ENCODE measurements at places on chromosomes 11 and 22.

DNA sequence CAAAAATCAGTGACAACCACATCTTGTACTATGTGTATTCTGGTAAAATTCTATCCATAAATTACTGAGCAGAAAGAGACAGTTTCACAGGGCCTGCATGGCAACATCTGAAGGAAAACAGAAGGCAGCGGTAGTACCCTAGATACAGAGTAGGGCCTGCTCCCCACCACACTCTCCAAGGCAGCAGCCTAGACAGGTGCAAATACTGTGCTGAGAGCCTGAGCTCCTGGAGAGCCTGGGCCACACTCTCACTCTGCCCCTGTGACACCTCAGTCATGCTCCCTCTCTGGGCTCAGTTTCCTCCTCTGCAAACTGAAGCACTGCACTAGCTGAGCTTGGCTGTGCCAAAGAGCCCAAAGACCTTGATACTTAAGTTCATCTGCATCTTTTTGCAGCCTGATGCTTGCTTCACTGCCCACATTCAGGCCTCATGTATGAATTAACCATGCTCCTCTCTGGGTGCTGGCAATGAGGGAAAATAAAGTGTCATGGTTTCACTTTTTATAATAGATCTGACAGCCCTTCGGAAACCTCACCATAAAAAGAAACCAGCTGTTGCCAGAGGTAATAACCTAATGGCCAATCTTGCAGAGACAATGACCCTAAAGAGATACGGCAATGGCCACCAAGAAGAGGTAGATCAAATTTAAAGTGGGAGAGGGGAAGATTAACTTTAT lies 104.7 kb downstream of the PLEKHA7 start:
- DNase-seq: no peak

GRCh38 chr11:765025-765801 lies 12.1 kb downstream of the GATD1 start:
- peak; percentile 57 for DNase-seq

DNA sequence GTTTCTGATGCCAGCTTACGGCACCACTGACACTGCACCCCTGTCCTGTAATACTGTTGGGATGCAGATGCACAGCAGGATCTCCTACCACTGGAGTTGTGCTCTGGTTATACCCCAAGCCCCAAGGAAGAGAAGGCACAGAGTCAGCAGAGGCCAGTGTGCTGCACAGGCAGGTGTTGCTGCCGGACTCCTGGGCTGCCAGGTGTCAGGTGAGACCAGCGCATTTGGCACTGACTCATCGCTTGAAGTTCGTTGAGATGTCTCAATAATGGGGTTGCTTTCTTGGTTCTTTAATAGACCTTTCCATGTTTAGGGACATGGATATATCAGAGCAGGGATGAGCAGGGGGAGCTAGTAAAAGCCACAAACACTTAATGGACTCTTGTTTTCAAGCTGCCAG lies 75.7 kb upstream of the TTC12 start:
- DNase-seq: no peak

DNA sequence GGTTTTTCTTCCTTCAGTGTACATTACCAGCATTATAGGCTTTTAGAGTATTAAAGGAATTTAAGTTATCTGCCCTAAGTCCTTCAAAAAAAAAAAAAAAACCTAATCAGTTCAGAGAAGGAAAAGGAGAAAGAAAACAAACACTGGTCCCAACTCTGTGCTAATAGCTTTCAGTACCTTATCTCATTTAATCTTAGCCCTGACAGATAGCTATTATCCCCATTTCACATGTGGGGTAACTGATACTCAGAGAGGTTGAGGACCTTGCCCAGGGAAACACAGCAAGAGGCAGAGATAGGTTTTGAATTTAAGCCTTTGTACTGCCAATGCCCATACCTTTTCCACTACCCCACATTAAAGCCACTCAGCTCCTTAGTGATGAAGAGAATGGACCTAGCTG lies 43.4 kb downstream of the FAT3 start:
- no peak for DNase-seq

DNA sequence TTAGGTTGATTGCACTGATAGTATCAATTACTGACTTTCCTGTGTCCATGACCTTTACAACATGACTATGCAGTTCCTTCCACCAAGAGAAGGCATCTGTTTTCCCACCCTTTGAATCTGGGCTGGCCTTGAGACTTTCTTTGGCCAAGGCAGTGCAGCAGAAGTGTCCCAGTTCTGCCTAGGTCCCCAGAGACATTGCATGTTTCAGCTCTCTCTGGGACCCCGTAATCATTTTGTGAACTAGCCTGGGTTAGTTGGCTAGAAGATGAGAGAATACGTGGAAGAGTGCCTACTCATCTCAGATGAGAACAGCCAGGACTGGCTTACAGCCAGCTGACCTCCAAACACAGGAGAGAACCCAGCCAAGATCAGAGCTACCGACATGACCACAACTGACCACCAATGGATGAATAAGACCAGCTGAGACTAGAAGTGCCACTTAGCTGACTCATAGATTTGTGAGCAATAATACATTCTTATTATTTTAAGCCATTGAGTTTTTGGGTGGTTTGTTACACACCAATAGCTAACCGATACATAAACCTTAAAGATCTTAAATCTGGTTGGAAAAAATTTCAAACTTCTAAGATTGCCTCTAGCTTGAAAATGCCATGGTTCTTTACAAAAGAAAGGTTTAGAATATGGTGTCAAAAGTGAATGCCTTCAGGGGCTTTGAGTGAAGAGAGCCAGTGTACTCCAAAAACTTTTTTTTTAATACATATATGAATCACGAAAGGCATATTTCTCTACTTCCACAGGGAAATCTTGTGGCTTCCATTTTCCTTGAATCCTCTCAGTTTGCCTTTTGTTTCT lies 145.2 kb downstream of the FBXO7 start:
- DNase-seq: peak; percentile 30

GRCh38 chr11:111423250-111423615 lies 44.2 kb upstream of the POU2AF1 start:
- DNase-seq: no peak

DNA sequence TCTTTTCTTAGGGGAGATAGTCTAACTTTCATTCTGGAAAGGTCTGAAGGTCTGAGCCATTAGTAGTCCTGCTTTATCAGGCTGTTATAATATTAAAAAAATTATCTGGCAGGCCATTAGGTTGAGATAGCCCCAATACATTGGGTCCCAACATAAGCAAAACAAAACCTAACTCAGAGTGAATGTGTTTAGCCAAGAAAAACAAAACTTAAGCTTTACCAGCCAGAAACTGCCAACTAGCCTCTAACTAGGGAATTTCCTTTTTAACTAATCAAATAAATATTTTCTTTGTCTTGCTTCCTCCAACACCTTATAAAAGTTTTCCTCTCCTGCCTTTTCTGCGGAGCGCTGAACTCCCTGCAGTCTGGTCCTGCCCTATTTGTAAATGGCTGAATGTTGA lies 1137.7 kb upstream of the CNTN5 start:
- no peak for DNase-seq

GRCh38 chr22:29306175-29306834 lies at the start of gene GAS2L1:
GAS2L1 (plus strand) TSS chr22:29306650; CDS start chr22:29308106, 1,456 bp downstream.
- peak; percentile 60 for DNase-seq

- no peak for DNase-seq
Observed at GRCh38 chr11:93744669-93745004, 3.2 kb downstream of the C11orf54 start.

GRCh38 chr11:73372375-73372993 lies 3.7 kb upstream of the RELT start:
- peak; percentile 47 for DNase-seq

DNA sequence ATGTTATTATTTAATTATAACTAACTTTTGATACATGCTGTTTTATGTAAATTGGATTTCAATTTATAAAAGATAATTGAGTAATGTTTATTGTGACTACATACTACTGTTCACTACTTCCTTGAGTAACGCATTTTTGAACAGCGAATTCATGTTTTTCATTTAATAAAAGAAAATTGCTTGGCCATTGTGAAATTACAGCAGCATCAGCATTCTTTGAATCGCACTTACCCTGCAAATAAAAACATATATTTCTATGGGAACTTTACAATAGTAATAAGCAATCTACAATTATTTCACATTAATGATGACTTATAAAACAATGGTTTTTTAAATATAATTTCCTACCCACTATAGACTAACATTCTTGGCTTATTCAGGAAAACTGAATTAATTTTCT lies 20.3 kb downstream of the OR5J2 start:
- DNase-seq: no peak

DNA sequence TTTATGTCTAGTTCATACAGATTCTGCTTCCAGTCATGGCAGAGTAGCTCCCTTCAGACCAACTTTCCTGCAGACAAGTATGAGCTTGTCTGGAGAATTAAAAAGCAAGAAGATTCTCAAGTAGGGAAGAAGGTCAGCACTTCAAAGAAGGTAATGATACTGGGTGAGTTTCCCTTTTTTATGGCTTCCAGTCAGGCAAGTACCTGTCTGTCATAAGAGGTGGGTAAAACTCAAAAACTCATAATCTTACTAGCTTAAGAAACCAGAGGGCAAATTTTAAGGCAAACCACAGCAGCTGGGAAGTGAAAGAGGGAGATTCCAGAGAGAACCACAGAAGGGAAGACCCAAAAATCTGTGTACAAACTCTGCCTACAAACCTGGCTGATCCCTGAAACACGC lies 54.2 kb downstream of the DENND5A start:
- DNase-seq: no peak

DNA sequence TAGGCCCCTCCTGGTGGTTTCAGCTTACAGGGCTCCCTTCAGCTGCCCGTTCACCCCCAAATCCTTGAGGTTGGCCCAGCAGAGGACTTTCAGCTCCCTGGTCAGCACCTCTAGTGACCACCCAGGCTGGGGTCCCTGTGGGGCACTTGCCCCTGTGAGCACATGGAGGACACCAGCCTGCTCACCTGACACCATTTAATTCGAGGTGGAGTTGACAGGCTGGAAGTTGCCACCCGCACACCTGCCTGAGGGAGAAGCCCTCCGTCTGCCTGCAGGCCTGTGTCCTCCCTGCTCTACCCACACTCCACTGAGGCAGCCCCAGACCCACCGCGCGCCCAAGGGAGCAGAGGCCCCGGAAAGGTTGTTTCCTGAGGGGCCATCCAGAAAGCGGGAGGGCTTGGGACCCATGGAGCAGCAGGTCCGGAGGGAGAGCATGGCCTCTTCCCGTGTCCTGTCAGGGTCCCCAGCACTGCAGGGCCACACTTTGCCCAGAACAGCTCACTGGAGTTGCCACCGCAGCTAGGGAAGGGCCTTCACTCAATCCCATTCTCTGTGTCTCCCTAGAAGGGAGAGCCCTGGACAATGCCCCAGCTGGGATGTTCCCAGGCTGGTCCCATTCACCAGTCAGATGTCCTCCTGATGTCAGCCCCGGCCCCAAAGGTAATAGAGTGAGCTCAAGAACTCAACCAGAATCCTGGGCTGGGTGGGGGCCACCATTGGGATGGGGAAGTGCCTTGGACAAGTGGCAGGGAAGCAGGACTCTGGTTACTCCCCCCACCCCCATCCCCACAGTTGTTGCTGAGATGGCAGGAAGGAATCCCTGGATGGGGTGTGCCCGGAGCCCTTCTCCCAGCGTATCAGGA lies 82.4 kb downstream of the MED15 start:
- no peak for DNase-seq

- DNase-seq: peak; percentile 78
Observed at GRCh38 chr11:3087821-3088800, 30.9 kb upstream of the CARS1 start.
